Activated naive CD8-positive, alpha-beta T cell treated with anti-CD3 and anti-CD28 coated beads, Interleukin-2, amount 50 U/mL, for 16 hours (primary cell): ENCODE measurements at places on chromosomes 11 and 22.
A peak's percentile ranks its signal among the peaks of the same experiment; 100 is the strongest.

- no peak for DNase-seq
Observed at GRCh38 chr11:132095230-132096131, 725.1 kb downstream of the NTM start.

GRCh38 chr11:98183034-98183433 lies 837.7 kb upstream of the CNTN5 start:
- DNase-seq = no peak

GRCh38 chr22:21642584-21643448 lies 714 bp downstream of the SDF2L1 start:
- peak; percentile 41 for DNase-seq

DNA sequence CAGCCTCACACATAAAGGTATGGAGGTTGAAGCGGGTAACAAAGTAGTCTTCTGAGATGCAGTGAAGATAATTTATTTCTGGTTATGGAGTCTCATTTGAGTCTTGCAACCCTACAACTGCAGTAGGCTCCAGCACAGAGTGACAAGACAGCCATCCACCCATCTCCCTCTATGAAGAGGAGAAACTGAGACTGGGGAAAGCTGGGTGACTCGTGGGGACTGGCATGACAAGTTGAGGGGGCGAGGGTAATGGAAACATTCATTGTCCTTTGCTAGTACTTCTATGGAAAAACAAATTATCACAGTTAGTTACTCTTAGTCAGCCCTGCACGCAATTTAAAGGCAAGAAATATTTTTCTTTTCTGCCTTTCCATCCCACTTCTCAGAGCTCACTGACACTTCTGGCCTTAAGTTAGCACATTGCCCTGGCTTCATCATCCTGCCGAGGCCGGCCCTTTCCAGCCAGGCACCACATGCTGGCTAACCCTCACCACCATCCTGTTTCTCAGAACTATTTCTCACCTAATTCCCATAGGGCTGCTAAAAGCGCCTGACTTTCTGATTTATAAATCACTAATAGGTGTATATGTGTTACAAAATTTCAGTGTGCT lies 361.1 kb downstream of the ETS1 start:
- DNase-seq = no peak

DNA sequence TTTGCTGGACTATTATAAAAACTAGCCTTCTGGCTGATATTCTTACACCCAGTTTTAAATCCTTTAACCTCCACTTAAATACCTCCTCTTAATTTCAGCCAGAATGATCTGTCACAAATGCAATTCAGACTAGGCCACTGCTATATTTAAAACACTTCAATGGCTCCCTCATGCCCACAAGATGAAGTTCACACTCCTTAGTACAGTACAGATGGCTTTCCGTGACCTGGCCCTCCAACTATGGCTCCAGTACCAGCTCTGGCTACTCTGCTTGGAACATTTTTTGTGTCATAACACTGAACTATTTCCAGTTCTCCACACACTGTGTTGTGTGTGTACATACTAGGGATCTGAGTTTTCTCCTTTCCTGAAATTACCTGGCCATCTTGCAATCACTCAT lies 353.4 kb downstream of the SOX6 start:
- no peak for DNase-seq

- no peak for DNase-seq
Observed at GRCh38 chr22:48952256-48953102, 875.2 kb downstream of the BRD1 start.

GRCh38 chr11:12854297-12854661 lies 154.8 kb upstream of the RASSF10 start:
- DNase-seq = no peak

- no peak for DNase-seq
Observed at GRCh38 chr22:29782061-29782845, 15.1 kb downstream of the UQCR10 start.

- no peak for DNase-seq
Observed at GRCh38 chr22:29477723-29478318, 2.2 kb upstream of the NEFH start.

DNA sequence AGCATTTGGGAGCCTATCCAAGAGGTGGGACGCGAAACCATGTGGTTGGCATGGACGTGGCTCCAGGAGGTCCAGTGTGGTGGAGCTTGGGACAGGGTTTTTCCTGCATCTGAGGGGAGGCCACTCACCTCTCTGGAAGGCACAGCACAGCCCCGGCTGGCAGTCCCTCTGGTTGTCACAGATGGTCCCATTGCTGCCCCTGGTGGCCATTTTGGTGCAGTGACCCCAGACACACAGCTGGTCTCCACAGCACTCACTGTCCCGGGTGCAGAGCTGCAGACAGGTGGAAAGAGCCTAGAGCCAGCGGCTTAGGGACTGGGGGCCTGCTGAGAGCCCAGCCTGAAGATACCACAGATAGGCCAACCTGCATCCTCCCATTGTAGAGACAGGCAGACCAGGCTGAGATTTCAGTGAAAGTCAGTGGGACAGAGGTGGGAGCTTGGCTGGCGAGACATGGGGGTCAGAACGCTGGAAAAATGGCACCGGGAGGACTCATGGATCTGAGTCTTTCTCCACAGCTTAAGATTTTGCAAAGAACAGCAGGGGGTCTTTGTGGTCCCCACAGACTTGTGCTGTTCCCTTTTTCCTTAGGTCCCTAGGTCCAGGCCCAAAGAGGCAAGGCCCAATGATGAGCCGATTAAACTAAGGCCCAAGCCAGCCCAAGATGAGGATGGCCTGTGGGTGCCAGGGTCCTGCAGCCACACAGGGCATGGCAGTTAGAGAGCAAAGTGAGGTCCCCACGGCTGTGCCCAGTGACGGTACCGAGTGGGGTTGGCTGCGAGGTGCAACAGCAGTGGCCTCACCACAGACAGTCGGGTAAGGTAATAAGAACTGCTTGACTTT lies 41.4 kb downstream of the DKK3 start:
- DNase-seq = peak; percentile 22

GRCh38 chr11:66592457-66593302 lies at the start of the genes CCDC87 and CCS:
Gene CCDC87 (minus strand): TSS chr11:66593063. CDS start chr11:66593015, 48 bp downstream.
Gene CCS (plus strand): TSS chr11:66593185. CDS start chr11:66593262, 77 bp downstream.
- DNase-seq = peak; percentile 97

DNA sequence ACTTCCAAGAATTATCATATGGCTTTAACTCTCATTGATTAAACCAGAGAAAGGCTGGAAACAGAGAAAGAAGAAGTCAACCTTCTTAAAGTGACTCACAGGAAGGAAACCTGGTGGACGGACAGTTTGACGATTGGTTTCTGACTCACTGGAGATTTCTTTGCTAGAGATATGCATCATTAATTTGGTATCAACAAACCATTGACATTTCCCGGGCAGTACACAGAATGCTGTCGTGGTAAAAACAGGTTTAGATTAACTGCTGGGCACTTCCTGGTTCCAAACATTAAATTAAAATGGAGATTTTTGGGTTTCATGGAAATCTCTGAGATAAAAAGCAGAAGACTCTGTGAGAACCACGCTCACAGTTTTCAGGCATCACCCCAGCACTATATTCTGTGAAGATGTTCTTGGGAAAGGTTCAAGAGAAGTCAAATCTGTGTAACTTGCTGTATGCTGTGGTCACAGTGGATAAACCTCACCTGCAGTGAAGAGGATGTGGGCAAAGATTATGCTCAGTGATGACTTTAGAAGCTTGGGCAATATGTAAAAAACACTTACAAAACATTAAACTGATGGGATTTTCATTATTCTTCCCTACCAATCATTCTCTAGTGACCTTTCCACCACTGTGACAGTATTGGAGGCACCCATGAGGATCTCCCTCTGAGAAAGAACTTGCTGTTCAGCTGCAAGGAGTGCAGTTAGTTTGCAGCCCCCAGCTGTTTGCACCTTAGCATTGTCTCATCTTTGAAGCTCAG lies 61.1 kb upstream of the CD44 start:
- DNase-seq = no peak

DNA sequence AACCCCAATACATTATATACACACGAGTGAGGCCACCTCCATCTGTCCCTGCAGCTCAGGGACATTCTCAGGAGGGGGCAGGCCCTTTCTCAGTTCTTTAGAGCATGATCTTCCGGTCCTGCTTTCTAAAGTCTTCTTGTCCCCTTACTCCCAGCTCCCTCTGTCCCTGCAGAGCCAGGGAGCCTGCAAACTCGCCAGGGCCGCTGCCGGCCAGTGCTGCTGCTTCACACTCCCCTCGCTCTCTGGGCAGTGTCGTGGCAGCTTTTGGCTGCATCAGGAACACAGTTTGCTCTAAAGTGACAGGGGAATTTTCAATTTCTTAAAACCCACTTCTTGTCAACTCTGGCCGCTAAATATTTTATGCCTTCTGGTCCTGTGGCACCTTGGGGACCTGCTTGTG lies 130.1 kb upstream of the NARS2 start:
- no peak for DNase-seq

GRCh38 chr11:65486570-65487466 lies 12.0 kb upstream of the MALAT1 start:
- DNase-seq = no peak

DNA sequence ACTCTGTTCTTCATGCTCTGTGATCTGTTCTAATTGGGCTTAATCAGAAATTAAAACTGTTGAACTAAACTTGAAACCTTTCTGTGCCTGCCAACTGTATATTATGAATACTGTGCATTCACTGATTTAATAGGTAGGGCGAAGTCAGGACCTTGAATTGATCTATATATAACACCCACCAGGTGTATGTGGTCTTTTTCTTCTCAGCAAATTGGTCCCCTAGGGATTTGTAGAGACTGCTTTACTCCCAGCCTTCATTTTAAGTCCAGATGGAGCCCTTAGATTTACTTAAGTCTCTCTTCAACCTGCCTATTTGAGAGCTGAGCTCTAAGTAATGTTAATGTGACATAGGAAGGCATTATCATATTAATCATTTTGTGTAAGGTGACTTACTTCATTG lies 257.5 kb downstream of the TMEM135 start:
- DNase-seq = no peak

GRCh38 chr22:41560095-41560471 lies 727 bp upstream of the CSDC2 start:
- DNase-seq = no peak

DNA sequence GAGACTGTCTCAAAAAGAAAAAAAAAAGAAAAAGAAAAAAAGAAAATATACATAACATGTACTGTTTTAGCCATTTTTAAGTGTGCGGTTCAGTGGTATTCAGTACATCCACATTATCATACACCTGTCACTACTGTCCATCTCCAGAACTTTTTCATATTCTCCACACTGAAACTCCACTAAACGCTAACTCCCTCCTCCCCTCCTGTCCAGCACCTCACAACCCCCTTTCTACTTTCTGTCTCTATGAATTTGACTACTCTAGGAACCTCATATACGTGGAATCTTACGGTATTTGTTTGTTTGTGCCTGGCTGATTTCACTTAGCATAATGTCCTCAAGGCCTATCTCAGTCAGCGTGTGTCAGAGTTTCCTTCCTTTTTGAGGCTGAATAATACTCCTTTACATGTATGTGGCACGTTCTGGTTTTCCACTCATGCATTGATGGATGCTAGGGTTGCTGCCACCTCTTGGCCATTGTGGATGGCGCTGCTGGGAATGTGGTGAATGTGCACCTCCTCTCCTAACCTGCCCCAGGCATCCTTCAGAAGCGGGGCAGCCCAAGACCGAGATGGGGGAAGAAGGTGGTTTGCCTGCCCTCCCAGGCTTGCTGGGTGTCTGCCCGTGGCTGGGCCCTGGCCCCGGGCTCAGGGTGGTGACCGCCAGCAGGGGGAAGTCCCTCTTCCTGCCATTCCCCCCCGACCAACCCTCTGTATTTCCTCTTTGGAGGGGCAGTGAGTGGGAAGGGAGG lies 60.5 kb downstream of the BCR start:
- no peak for DNase-seq

DNA sequence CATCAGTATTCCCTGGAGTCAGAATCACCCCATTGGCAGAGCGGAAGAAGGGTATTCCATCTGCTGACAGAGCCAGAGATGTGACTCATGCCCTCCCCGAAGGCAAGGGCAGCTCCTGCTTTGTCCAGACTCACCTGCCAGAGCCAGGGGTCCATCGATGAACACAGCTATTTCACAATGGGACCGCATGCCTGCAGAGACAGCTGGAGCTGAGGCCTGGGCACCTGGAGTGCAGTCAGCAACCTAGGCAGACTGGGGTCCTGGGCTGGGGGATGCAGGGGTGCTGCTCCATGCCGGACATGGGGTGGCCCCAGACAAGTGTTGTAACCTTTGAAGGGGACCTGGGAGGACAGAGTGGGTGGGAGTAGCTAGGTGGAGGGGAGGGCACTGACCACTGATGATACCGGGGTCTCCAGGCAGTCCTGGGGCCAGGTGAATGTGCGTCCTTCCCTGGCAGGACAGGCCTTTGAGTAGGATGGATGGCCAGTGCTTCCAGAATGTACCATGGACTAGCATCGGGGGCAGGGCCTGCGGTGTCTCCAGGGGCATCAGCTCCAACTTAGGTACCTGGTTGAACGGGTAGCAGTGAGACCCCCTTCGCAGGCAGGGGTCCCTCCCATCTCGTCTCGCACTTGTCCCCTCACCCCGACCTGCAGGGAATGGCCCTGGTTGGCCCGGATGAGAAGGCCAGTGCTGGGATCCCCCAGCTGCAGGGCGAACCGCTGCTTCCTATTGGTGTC lies 1.7 kb downstream of the TRPT1 start:
- DNase-seq = no peak

GRCh38 chr22:31332886-31333285 lies 13.3 kb downstream of the PATZ1 start:
- no peak for DNase-seq

DNA sequence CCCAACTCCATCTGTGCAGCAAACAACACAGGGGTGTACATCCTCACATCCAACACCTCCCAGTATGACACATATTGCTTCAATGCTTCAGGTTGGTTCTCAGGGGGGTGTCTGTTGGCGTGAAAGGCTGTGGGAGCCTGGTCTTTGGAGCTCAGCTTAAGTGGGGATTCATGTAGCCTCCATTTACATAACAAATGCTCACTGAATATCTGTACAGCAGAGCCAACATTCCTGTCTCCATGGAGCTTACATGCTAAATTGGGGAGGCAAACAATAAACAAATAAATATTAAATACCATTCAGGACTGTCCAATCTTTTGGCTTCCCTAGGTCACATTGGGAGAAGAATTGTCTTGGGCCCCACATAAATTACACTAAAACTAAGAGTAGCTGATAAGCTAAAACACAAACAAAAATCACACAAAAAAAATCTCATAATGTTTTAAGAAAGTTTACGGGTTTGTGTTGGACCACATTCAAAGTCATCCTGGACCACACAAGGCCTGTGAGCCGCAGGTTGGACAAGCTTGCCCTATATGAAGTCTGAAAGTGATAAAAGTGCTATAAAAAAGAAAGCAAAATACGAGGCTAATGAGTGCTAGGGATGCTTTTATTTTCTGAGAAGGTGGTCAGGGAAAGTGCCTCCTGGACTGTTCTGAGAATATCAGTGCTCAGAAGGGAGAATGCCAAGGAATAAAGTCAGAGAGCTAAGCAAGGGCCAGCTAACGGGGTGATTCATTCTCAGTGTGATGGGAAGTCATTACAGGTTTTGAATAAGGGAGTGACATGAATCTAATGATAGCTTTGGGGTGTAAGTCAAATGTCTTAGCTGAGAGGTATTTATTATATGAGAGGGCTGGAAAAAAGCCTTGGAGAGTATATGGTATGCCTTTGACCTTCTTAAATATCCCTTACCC lies 41.6 kb downstream of the CD44 start:
- no peak for DNase-seq

GRCh38 chr11:24496736-24497725 lies at the start of gene LUZP2:
Gene LUZP2 (plus strand): TSS chr11:24497053.
- no peak for DNase-seq

- DNase-seq = no peak
Observed at GRCh38 chr11:68463714-68464113, 3.2 kb downstream of the PPP6R3 start.
